Fibroblast of skin of scalp (primary cell): ENCODE measurements at places on chromosomes 13 and 19.

GRCh38 chr13:38340624-38341023 is 9.0 kb upstream of the UFM1 start:
- no peak for DNase-seq

GRCh38 chr13:50512474-50513299 is 330.8 kb downstream of the DLEU7 start:
- peak; percentile 38 for DNase-seq

DNA sequence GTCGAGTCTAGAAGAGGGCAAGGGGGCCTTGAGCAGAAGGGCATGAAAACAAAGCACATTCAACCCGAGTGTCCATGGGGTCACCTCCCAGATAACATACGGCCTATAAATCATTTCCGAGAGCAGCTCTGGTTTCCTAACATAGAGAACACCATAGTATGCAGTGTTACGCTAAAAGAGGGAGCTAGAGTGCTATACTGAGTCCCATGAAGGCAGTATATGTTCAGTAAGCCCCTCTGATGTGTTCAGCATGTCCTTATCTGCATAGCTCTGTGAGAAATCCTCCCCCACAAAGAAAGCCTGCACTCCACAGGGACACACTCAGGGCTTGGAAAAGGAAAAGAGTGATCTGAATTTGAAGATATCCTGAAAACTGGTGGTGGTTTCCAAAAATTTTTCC is 175.4 kb downstream of the FLT1 start:
- DNase-seq: no peak

DNA sequence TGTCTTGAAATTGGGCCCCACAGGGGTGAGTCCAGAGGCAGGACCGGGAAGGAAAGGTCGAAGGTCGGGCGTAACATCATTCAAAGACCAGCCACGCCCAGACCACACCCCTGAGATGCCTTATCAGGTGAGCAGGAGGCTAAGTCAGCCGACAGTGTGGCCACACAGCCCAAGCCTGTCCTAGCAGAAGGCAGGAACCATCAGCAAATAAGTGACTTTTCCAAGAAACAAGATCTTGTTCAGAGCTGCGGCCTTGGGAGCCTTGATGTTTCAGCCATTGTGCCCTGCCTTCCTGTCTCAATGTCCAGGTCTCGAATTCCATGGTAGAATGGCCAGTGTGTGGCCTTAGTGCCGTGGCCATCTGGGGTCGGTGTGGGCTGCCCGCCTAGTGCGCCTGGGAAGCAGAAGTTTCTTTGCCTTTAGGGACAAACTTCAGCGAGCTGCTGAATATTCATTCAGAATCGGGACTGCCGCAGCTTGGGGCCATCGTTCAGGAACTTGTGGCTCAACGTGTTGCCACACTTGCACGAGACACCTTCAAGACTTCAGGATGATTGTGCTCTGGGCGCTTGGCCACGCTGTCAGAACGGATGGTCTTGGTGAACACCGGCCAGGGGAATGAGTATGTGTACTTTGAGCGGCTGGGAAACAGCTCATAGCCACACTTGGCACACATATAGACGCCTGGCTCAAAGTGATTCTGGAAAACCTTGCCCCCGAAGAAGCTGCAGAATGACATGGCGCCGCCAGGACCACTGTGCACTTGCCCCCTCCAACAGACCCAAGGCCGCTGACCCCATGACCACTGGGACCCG is 6.1 kb upstream of the IFNL4 start:
- no peak for DNase-seq
